ENCODE measurements at places on chromosomes 12 and 14.

DNA sequence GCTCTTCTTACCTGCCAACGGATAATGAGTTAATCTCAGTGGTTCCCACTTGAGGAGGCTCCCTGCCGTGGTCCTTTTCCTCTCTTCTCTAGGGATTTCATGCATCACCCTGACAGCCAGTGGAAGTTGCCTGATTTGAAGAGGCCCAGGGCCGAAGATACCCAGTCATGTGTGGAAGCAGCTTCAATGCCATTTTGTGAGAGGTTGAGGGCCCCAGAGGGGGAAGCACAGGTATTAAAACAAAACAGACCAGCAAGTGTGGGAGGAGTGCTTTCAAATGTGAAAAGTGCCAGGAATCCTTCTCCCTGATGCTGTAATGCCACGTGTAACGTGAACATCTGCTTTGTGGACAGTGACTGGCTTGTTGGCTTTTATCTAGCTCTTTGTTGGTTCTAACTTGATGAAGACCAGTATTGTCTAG lies 1.5 kb downstream of the TCP11L2 start:
- no peak for DNase-seq

DNA sequence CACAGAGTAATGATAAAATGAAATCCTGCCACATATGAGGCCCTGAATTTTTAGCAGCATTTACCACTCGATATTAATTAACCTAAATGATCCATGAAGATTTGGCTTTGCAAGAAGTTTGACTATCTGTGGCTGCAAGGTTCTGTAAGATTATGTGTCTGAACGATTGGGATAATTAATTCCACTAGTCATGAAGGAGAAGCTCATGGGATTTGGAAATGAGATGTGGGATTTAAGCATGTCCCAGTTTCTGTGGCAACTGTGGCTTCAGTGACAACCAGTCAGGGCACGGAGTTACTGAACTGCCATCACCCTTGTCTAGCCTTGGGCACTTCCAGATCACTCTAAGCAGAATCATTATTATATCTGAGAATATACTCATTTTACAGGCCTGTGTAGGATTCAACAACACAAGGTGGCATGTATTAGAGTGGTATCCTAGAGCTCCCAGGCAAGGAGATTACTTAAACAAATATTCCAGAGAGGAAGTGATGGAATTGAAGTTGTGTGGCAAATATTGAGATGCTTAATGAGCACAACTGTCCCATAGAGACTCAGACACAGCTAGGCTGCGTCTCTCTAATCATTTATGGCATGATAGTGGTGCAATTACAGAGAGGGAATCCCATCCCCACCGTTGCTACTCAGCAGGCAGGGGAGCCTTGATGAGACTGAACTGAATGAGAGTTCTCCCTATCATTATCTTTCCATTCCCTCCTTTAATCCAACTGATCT lies 205.0 kb upstream of the KRR1 start:
- no peak for DNase-seq

DNA sequence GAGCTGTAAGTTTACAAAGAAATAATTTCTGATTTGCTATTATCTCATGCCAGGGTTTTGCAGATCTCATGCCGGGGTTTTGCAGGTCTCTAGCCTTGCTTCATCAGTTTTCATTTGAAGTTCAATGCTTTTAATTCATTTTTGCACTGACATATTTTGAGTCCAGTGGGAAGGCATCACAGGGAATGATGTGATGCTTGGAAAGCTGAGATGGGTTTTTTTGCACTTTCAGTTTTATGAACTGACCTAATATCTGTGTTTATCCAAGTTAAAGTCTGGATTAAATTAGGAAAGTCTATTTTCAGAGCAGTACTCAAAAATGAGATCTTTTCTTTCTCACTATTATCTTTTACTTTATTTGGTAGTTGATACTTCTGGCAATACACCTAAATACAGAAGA lies 23.6 kb upstream of the REP15 start:
- no peak for DNase-seq

DNA sequence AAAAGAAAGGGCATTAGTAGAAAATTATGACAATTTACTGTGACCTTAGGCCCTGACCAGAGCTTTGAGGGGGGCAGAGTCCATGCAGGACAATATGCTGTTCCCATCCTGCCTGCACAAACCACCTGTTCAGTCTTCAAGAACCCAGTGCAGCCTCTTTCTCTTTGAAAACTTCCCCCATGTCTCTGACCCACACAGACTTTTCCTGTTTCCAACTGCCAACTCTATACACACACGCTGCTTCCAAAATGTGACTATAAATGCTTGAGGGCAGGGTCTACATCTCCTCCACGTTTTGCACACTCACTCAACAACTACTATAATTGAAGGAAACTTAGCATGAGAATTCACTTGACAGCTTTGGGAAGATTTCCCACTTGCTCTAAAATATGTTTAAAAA lies 36.6 kb upstream of the SYCP3 start:
- DNase-seq, result no peak

- DNase-seq, result no peak
Observed at GRCh38 chr12:71804505-71804904, 35.1 kb upstream of the TBC1D15 start.

DNA sequence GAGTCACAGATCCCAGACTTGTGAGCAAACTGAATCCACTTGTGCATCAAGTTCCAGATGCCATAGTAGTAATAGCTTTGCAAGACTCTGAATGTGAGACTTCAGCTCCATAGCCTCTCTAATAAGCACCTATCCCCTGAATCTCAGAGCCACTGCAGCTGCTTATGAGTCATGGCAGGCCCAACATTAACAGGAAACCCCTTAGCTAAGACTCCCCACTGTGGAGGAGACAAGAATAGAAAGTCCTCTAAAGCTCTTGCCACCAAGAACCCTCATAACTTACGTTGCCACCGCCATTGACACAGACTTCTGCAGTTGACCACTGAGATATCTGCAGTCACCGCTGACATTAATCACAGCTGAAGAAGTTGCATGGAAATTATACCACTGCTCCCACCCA lies 62.9 kb upstream of the PDE3A start:
- DNase-seq, result no peak

DNA sequence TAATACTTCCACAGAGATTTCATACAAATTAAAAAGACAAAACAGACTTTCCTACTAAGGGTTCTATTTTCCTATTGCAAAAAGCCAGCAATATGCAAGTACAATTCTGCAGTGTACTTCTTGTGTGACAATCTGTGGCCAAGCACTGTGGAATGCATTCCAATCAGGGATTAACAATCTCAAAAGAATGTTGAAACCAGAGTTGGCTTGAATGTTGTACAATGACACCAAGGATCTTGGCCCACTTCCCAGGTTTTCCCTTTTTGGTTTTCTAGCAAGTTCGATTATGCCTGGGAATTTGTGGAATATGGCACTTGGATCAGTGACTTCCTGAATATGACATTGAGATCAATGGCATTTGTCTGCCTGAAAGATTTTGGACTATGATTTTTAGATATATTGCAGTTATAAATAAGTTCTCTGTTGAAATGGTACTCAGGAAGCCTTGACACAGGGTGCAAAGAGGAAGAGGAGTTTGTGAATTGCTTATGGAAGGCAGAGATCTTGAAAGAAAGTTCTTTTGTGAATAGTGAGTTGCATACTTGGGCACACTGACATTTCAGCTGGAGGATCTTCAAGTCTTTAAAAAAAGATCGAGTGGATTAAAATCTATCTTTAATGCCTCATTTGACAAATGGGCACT lies 81.4 kb upstream of the FERMT2 start:
- DNase-seq, result no peak

DNA sequence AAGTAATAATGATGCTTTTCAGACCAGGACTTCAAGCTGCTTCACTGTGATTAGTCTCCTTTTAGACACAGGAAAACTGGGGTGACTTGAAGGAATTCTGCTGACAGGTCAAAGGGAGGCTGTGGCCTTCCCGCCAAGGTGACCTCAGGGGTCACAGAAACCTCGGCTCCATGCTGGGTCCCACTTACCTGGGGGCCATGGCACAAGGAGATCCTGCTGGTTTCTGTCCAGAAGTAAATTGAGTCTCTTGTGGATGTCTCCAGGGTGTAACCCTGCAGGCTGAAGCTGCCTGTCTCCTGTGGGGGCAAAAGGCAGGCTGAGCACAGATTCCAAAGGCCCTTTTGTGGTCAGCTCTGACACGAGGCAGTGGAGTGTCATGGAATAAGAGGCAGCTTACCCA lies 138.7 kb upstream of the MED13L start:
- DNase-seq, result no peak

- DNase-seq, result peak; percentile 74
Observed at GRCh38 chr12:111056618-111057521, 136.5 kb upstream of the MYL2 start.

- no peak for DNase-seq
Observed at GRCh38 chr12:3684449-3685051, 68.4 kb downstream of the CRACR2A start.

GRCh38 chr14:94575730-94576585 lies 5.3 kb upstream of the SERPINA5 start:
- no peak for DNase-seq
